Hippocampal formation (tissue), 2 donors: ENCODE measurements at places on chromosomes 12 and 14.

- no peak for DNase-seq
Observed at GRCh38 chr12:84277986-84278385, 634.6 kb downstream of the SLC6A15 start.

DNA sequence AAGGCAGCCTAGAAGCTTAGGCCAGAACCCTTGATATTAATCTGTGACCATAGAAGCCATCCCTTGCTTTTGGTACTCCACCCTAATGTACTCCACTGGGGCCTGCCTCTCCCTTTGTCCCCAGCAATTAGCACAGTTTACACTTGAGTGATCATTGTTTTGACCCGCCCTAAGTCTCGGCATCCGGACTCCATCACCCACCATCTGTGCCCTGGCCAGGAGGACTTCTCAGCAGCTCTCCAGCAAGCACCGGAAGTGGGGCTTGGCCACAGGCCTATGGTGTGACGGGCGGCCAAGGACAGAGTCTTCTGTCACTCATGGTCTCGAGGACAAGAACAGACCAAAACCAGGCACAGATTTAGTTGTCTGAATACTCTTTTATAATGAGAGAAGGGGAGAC lies 126.5 kb upstream of the NTF3 start:
- DNase-seq = no peak

GRCh38 chr14:39229222-39229543 lies 4.5 kb upstream of the MIA2 start:
- DNase-seq = no peak

DNA sequence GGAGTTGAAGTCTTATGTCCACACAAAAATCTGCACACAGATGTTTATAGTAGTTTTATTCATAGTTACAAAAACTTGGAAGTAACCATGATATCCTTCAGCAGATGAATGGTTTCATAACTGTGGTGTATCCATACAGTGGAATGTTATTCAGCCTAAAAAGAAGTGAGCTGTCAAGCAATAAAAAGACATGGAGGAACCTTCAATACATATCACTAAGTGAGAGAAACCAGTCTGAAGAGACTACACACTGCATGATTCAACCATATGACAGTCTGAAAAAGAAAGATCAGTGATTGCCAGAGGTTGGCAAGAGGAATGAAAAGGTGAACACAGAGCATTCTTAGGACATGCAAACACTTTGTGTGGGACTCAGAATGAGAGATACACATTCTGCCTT lies 18.6 kb upstream of the IFNG start:
- DNase-seq = no peak
